ENCODE measurements at places on chromosomes 3 and 15.

- DNase-seq: no peak
Measured at GRCh38 chr3:105931500-105931899, 62.7 kb upstream of the CBLB start.

DNA sequence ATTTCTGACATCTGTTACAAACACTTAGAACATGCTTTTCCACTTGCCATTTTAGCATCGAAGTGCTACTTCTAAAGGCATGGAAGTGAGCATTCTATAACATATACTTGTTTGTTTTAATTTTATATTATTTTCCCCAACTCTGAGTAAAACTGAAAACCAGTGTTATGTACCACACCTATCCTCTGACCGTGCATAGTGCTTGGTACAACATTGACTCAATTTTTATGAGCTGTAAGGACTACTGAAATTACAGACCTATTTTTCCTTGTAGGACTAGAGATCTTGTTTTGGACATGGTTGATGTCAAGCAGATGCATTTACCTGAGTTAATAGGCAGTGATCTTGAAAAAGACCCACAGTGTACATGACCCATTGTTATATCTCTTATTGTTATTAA is 51.5 kb upstream of the CCNB2 start:
- DNase-seq: no peak

DNA sequence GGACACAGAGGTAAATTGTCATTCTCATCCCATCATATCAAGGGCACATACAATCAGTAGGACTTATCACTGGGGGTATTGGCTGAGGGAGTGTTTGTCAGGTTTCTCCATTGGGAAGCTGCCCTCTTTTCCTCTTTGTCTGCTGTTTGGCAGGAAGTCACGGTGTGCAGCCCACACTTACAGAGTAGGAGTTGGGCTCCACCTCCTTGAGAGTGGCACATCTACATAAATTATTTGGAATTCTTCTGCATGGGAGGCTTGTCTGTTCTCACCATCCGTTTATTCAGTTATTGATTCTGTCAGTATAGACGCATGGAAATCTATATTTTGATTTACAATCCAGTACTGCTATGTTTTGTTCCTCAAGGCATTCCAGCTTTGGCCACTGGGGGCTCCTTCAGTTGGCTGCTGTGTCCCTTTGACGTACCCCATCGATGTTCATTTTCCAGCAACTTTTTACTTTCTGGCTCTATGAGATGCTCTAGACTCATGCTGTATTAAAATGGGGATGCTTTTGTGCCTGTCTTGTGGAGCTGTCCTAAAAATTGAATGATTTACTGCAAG is 200.3 kb downstream of the SLCO3A1 start:
- DNase-seq: no peak

- DNase-seq: no peak
Measured at GRCh38 chr15:41105348-41106334, 10.4 kb downstream of the INO80 start.

GRCh38 chr15:91263632-91264531 is 163.8 kb downstream of the SV2B start:
- no peak for DNase-seq

DNA sequence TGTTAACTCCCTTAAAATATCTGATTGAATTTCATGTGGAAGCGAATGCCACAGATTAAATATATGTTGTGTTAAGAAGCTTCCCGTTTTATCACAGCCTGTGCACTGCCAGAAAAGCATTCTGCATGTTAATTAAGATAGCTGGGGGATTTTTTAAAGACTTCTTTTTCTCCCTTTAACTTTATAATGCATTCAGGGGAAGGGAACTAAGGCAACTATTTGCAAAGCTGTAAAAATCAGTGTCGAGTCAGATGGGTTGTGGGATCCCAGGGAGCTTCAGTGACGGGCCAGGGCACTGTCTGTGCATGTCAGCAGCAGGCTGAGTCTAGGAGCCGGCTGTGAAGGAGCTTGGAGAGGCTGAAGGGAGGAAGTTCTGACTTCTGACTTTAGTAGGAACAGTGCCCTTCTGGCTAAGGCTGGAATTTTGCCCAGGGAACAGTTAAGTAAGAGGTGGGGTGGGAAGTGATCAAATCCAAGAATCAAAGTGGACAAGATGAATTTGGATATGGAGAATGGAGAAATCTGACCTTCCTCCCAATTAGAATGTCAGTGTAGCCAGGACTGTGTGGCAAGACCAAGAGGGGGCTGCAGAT is 77.7 kb downstream of the ABHD5 start:
- no peak for DNase-seq

DNA sequence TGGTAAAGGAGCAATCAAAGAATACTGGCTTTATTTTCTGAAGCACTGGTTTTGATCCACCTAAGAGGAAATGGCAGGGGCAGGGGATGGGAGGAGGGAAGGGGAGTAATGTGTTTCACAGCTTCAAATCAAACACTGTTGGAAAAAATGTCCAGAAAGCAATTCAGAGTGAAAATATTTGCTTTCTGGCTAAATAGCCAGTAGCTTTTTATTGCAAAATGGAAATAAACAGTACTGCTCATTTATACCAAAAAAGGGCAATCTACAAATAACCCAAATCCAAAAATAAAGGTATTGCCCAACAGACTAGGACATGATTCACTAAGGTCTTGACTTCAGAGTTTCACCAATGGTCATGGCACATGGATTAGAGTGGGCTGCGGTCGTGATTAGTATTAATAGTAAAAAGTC is 279.3 kb upstream of the THBS1 start:
- DNase-seq: no peak

DNA sequence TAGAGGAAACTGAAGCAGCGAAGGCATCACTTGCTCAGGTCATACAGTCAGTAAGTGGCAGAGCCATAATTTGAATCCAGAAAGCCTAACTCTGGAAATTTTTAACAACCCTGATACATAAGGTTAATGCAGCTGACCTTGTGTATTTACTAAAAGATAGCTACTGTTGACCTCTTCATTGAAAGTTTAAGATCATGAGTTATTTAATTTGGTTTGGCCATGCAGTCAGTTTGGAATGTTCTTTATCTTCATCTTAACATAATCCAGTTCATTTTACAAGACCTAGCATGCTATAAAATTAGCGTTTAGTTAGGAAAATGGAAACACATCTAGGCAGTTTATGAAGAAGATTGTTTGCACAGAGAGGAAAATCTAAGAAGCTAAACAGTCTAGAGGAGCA is 240.9 kb downstream of the RBMS3 start:
- DNase-seq: no peak

- no peak for DNase-seq
Measured at GRCh38 chr3:138256022-138256421, 68.9 kb downstream of the ARMC8 start.

- no peak for DNase-seq
Measured at GRCh38 chr15:73176598-73176997, 124.3 kb downstream of the NEO1 start.

DNA sequence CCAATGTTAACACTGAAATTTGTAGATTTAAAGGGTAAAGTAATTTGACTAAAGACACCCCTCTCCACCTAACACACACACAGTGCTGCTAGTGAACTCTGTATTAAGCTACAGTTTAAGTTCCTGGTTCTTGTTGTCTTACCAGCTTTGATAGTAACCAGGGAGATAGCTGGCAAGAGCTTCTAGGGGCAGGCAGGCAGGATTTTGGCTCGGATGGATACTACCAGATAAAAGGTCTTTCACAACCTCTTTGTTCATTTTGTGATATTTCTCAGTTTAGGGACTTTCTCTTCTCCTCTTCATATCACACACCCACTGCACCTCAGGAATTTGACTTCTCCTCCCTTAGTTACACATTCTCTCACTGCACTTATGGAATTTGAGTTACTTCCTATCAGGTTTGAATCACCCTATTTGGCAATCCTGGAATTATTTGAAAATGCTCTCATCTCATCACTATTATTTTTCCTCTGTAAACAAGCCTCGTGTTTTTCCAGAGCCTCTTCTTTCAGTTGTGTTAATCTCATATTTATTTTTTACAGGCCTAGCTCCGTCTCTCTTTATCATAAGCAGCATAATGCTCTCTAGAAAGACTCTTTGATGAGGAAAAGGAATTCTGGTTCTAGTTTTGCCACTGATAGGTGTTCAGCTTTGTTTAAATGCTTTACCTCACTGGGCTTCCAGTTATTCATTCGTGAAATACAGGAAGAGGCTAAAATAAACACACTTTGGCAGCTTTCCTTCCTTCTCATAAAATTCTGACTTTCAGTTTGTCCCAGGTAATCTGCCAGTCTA is 23.0 kb upstream of the CLDN1 start:
- no peak for DNase-seq

GRCh38 chr3:191441687-191442086 is 19.3 kb upstream of the PYDC2 start:
- DNase-seq: no peak

DNA sequence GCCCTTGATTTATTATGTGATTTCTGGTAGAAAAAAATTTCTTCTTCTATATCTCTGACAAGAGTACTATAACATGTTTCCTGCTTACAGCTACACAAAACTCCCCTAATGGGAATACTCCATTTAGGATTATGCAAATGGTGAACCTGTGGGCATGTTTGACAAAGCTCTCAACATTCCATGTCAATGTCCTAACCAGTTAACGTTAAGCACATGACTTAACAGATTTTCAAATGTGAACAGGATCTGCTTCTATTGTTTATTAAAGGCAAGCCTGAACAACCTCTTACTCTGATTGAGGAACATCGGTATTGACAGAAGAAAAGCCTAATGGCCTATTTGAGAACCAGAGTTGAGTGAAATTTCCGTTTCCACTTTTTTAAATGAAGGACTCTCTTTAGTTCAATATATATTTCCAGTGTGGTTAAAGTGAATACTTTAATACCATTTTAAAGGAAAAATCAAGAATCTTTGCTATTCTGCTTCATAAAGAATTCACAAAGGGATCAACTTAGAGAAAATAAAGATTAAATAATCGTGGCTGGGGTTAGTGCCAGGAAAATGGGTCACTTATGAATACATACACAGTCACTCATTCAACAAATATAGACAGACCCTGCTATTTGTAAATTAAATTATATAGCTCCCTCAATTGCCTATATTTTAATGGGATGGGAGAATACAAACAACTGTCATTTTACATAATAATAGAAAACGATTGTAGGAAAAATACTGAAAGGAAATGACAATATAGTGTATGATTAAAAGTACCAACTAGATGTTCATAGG is 300.3 kb upstream of the CBLB start:
- DNase-seq: no peak

DNA sequence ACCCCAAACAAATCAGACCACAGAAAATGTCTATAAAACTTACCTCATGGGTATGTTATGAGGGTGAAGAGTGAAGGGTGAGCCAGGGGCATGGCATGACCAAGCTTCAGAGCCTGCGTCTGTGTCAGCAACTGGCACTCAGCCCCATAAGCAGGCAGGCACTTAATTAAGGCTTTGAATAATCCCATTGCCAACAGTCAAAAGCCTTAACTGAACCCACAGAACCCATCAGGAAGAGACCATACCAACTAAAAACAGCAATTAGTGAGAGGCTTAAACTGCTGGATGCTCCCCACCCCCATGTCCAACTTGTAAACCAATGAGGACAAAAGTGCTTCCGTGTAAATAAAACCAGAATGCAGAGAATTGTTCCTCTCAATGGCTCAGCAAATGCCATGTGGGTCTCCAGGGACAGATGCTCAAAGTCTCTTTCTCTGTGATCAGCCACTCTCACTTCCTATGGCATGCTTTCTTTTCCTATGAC is 126.0 kb downstream of the MYLK start:
- DNase-seq: peak; percentile 83

- DNase-seq: no peak
Measured at GRCh38 chr3:42688487-42689420, 3.4 kb downstream of the KLHL40 start.

DNA sequence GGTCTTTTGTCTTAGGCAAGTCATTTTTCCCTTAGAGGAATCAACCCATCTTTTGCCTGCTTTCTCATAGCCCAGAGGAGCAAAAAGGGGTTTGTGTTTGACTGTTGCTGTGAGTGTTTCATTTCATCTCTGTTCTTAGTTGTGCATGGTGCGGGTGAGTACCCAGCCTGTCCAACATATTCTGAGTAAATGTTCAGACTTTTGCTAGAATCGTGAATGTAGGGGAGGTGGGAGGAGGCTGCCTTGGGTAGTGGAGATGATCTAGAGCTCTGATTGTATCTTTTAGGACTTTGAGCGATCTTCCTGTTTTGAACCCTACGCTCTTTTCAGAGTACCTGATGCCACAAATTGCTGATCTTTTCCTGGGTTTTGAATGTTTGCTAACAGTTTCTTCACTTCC is 123.1 kb downstream of the ZNF609 start:
- no peak for DNase-seq

- DNase-seq: no peak
Measured at GRCh38 chr15:61640756-61641155, 411.7 kb upstream of the RORA start.

- no peak for DNase-seq
Measured at GRCh38 chr3:25885544-25885943, 95.7 kb downstream of the OXSM start.

GRCh38 chr3:113659101-113659541 is 37.3 kb downstream of the USF3 start:
- DNase-seq: no peak

- no peak for DNase-seq
Measured at GRCh38 chr3:74420538-74421124, 193.8 kb downstream of the CNTN3 start.

DNA sequence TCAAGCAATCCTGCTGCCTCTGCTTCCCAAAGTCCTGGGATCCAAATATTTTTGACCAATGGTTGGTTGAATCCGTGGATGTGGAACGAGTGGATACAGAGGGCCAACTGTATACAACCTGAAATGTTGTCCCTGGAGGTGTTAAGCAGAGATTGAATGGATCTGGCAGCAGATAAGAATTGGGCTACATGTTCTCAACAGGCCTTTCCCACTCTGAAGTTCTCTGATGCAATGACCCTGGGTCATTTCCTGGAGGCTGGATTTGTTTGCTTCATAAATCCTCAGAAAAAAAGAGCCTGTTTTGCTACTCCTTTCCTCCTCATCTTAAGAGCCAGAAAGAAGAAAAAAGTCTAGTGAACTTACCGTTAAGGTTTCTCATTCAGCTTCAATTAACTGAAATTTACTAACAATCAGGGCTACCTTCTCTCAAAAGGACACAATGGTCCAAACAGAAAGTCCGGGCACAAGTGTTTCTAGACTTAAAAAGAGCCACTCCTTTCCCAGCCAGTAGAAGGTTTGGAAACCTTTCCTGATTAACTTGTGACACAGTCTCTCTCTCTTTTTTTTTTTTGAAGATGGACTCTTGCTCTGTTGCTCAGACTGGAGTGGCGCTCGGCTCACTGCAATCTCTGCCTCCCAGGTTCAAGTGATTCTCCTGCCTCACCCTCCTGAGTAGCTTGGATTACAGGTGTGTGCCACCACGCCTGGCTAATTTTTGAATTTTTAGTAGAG is 6.5 kb downstream of the ARHGEF3 start:
- DNase-seq: no peak

DNA sequence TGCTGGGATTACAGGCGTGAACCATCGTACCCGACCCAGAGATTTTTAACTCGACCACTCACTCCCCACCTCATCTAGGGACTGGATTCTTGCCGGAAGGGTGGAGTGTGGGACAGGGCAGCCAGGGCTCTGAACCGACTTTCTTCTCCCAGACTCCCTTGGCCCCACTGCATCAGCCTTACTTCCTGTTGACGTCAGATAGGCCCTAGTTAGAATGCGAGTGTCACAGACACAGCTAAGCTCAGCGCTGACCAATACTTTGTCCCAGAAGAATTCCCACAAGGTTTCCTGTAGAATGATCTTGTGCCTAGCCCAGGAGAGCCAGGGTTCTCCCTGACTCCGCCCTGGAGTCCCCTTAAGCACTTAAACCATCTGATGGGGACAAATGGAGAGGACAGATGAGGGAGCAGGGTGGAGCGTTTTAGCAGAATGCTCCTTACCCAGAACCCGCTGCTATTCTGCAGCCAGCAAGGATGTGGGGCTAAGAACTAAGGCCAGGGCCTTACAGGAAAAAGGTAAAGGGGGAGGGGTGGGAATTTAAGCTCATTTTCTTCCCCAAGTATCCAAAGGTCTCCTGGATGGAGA is 5.8 kb upstream of the TUSC2 start:
- no peak for DNase-seq
